ENCODE measurements at places on chromosomes 3 and 15. TPM values are rescaled to one million over a fixed set of nuclear protein-coding genes. Genes with fewer than 3 reads are reported as not detected.

- no peak for DNase-seq
Observed at GRCh38 chr3:25088284-25088683, 339.8 kb upstream of the RARB start.

DNA sequence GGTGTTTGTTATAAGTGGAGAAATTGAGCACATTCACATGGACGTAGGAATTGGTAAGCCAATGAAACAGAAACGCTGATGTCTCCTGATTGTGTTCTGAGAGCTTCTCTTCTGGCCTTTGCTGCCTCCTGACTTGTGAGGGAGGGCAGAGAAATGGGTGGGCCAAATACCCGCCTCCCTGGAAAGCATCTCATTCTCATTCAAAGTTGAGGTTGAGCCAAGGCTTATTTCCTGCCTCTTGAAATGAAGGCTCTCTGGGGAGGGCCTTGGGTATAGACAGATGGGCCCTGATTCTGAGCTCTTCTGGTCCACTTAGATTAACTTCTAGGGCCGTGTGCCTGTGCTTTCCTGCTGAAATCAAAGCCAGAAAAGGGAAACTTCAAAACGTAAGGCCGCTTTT lies 57.4 kb upstream of the MYZAP start:
- no peak for DNase-seq

GRCh38 chr3:138945709-138946662 lies 951 bp downstream of the FOXL2 start:
- DNase-seq: no peak

GRCh38 chr15:94844198-94844537 lies 612.8 kb downstream of the MCTP2 start:
- DNase-seq: no peak

DNA sequence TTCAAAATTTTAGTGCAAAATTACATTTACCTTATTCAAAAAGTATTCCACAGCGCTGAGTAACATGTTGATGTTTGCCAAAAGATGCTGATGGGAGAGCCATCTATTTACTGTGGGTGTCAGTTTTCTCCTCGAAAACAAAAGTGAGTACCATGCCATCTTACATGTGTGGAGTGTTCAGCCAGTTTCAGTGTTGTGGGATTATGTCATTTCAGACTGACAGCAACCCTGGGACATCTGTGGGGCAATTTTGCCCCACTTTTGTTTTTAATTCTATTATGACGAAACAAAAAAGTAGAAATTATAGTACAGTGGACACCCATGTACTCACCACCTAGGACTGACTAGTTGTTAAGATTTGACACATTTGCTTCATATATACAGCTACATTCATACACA lies 19.6 kb downstream of the SLCO3A1 start:
- no peak for DNase-seq

DNA sequence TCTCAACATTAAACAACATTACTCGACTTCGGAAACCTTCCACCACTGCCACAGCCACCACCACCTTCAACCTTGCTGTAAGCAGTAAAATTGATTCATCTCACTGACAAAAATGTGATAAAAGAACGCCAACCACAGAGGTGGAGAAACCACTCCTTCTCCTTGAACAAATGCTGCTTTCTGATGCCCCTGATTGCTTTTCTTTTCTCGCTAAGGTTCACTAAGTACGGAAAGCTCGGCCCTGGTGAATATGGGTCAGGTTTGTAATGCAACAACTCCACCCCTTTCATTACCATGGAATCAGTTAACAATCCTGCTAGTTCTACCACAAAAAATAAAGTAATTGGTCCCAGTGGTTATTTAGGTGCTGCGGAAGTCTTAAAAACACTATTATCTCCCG lies 44.9 kb downstream of the MEIS2 start:
- DNase-seq: no peak

DNA sequence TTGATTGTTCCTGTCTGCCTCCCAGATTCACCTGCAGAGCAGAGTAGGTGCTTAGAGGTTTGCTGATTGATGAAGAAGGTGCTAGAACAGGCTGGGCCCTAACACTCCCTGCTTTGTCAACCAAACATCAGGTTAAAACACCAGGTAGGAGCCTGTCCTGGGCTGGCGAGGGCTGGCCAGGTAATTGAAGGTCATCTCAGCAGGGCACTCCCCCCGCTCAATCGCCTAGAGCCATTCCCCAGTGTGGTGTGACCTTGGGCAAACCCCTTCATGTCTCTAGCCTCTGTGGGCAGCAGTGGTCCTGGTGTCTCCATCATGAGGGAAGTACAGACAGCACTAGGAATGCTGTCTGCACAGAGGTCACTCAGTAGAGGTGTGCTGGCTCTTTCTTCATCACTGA lies 88.3 kb downstream of the KLF15 start:
- no peak for DNase-seq

GRCh38 chr3:128563439-128563838 lies 70.4 kb upstream of the GATA2 start:
- no peak for DNase-seq

DNA sequence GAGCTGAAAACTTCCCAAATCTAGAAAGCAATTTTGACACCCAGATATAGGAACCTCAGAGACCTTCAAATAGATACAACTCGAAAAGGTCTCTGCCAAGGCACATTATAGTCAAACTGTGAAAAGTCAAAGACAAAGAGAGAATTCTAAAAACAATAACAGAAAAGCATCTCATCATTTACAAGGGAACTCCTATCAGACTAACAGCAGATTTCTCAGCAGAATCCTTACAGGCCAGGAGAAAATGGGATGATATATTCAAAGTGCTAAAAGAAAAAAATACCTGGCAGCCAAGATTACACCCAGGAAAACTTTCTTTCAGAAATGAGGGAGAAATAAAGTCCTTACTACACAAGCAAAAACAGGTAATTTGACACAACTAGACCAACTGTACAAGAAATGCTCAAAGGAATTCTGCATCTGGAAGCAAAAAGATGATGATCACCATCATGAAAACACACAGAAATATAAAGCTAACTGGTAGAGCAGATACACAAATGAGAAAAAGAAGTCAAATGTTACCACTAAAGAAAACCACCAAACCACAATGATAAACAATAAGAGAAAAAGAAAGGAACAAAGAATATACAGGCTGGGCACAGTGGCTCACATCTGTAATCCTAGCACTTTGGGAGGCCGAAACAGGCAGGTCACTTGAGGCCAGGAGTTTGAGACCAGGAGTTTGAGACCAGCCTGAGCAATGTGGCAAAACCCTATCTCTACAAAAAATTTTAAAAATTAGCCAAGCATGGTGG lies 50.4 kb downstream of the ADAM10 start:
- no peak for DNase-seq

DNA sequence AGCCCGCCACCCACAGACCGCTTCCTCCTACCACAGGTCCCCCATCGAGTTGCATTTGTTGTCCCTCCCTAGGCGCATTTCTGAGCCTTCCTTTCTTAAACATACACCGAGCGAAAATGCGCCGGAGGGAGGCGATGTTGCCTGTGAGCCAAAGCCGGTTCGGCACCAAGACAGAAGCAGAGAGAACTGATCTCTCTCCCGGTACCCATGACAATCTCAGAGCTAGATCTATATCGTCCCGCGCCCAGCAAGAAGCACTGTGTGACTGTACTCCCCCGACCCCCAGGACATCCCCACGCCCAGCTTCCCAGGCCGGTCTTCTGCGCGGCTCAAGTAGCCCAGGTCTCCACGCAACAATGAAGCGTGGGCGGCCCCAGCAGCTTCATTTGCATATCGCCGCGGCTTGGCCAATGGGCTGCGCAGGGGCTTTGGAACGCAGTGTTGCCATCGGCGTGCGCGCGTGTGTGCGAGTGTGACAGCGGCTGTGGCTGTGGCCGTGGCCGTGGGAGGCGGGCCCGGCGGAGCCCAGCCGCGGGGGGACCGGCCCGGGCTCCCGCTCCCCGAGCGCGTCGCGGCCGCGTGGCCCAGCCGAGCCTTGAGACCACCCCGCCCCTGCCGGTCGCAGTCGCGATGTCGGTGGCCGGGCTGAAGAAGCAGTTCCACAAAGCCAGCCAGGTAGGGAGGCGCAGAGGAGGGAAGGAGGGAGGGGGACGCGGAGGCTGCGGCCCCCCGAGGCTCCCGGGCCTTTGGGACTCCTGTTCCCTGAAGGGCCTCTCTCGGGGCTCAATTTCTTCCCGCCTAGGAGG lies at the start of gene SH3GL3:
Gene SH3GL3 (plus strand): TSS at position 438 of the 806 bp plus-strand sequence. CDS start 193 bp downstream, at position 631.
- no peak for DNase-seq

- DNase-seq: no peak
Observed at GRCh38 chr15:72751751-72752455, 31.7 kb downstream of the ADPGK start.

GRCh38 chr3:171525437-171525836 lies 65.2 kb upstream of the TNIK start:
- DNase-seq: no peak

DNA sequence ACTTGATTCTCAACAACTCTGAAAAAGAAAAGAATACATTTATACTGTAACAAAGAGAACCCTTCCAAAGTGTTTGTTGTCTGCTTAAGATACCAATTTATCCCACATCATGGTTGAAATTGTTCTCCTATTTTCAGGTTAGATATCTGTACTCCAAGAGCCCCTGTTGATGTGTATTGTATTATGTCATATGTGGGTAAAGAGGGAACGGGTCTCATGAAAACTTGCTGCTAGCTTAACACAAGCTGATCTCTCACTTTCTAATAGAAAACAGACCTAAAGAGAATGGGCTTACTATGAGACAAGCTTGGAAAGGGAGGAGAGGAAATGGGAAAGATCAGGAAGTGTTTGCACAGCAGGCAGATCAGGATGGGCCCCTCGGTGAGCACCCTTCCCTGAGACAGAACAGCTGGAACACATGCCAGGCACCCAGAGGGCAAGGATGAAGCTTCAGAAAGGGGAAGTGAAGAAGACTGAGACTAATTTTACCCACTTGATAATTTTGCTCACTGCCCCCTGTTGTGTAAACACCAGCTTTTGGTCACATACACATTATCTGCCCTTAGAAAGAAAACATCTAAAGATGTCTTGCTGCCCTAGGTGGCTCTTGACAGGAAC lies 747.9 kb upstream of the CCDC54 start:
- no peak for DNase-seq

DNA sequence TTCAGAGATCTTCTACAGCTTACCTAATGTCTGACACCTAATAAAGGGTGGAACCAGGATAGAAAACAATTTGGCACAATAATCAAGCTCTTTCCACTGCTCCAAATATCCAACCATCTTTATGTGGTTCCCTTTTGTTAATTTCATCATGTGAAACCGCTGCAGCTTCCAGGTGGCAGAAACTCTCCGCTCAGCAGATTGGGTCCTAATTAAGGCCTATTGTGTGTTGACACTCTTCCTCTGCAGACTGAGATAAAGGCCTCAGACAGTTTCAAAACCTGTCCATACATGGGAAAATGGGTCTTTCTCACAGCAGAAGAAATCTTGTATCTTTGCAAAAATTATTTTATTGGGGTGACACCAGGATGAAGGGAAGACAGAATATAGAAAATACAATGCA lies 1002.4 kb upstream of the SEMA6D start:
- DNase-seq: no peak

DNA sequence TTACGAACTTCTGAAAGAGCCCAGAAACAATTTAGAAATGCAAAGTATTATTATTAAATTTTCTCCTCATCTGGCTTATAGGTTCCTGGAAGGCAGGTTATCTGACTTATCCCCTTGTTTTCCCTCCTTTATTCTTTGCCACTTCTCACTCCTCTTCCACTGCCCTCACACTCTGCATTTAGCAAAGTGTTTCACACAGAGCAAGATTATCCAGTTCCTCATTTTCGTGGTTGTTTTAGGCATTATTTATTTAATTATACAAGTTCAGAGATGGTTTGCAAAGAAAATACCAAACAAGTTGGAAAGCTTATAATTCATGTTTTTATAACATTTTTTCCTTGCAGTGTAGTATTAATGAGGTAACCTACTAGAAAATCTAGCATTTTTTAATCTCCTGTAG lies 544.9 kb downstream of the NSUN3 start:
- DNase-seq: no peak

DNA sequence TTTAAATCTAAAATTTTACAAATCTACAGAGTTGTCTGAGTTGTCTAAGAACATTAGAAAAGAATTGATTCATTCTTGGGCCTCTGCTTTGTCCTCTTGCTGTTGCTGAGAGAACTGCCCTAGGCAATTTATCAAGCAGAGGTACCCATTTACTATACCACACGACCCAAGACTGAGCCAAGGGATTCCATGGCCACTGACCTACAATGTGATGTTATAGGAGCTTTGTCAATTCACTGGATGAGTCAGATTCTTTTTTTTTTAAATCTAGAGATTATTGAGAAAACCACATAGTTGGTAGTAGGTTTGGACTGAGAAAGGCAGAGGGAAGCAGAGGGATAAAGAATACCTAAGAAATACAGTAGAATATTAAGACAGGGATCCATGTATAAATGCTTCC lies 55.3 kb downstream of the TRAT1 start:
- DNase-seq: no peak

GRCh38 chr15:96403071-96403470 lies 72.6 kb downstream of the NR2F2 start:
- DNase-seq: no peak

DNA sequence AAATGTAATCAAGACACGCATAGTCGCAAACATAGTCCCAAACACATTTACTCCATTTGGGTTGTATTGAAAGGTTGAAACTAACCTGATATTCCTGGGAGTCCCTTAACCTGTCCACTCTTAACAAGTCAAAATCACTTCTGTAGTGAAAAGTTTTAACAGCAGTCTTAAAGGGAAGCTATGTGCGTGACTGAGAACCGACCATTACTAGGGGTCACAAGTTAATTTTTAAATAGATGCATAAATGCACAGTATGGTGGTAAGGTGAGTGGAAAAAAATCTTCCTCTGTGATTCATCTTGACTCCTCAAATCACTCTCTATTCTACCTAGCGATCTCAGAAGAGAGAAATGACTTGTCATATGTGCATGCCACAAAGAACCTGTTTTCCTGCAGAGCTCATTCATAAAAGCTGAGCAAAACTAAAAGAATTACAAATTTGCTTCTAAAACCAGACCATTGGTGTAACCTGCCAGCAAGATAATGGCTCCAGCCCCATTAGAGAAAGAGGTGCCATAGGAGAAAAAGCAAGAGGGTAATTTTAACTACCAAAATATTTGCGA lies 4.8 kb downstream of the GPR15 start:
- DNase-seq: no peak

DNA sequence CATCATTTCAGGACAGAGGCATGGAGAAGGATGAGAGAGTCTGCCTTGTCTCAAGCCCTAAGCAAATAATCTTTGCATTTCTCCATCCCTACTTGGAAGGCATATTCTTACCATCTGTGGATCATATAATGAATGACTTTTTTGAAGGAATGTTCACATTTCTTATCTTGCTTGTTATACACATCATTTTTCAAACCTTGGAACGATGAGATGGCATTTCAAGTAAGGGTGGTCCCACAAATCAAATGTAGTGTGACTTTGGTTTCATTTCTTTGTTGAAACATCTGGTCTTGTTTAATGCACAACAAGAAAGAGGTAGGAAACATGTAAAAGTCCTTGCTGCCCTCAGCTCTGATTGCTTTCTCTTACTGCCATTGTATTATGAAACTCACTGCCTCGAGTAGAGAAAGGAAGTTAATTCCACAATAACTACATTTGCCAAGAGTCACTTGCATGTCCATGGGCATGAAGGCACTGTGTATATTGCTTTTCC lies 32.1 kb downstream of the RBMS3 start:
- DNase-seq: no peak

CTXN2 gene
- total RNA-seq: not detected

ARIH1 gene
- total RNA-seq: 44.1 TPM

DHFR2 gene
- 1.1 TPM for total RNA-seq

SLC51B gene
- total RNA-seq: 0.64 TPM

GRM2 gene
- not detected for total RNA-seq

SCAMP5 gene
- total RNA-seq: 3.0 TPM

GOLGA6D gene
- total RNA-seq: 0.15 TPM
